NAMALWA (cell line): ENCODE measurements at places on chromosomes 6 and 20.

DNA sequence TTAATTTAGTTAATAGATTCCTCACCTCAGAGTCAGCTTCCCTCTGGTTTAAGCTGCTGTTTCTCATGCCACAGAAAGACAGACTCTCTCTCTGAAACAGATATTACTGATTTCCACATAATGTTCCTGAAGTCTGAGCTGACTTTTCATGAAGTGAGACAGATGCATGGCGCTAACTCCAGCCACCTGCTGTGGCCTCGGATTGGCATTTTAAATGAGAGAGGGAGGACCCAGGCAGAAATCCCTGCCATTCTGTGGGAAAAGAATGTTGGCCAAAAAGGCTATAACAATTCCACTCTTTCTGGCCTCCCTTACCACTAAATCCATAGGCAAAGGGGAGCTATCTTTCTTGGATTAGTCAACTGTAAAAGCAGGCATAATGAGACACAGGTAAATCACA lies 354.1 kb upstream of the CDH4 start:
- no peak for DNase-seq

DNA sequence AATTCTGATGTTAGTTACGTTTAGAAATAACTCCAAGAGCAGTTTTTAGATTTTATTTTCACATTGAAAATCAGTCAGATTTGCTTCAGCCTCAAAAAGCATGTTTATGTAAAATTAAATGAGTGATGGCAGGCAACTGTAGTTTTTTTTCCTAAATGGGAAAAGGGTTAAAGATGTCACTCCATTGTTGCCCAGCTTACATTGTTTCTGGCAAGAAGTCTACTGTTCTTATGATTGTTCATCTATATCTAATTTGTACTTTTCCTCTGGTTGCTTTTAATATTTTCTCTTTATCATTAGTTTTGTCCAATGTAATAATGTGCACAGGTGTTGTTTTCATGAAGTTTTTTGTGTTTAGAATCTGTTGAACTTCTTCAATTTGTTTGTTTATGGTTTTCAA lies 6.7 kb upstream of the TTK start:
- no peak for DNase-seq

DNA sequence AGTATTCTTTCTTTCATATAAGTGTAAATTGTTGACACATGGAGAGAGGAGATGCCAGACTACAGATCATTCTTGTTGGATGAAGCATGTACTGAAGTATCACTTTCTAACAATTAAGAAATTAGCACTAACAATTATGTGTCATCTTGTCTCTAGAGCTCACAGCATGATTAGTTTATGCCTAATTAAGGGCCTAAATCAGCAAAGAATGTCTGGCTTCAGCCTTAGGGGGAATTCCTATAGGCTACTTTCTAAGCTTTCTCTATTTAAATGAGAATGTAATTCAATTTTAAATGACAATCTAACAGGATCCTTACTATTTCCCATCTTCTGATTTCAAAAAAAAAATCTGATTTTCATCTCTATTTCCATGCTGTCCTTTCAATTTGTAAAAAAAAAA lies 371.0 kb downstream of the EPHA7 start:
- DNase-seq, result no peak

GRCh38 chr6:1382331-1382882 lies 7.0 kb upstream of the FOXF2 start:
- DNase-seq, result no peak

DNA sequence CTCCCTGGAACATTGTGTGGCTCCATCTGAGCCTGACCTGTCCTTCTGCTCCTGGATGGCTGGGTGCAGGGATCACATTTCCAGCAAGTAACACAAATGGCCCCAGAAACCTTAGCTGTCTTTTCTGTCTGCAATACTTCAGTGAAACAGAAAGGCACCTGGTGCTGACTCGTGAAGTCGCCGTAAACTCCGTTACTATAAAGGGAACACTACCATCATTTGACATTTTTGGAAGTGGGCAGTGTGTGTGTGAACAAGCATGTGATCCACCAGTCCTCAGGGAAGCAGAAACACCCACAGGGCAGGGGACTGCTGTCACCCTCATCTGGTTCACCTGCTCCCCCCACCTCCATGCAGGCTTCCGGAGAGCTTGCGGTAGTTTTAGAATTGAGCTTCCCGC lies 23.9 kb downstream of the SERPINB6 start:
- DNase-seq, result no peak

GRCh38 chr20:64011366-64011779 lies 24.6 kb upstream of the C20orf204 start:
- DNase-seq, result no peak

DNA sequence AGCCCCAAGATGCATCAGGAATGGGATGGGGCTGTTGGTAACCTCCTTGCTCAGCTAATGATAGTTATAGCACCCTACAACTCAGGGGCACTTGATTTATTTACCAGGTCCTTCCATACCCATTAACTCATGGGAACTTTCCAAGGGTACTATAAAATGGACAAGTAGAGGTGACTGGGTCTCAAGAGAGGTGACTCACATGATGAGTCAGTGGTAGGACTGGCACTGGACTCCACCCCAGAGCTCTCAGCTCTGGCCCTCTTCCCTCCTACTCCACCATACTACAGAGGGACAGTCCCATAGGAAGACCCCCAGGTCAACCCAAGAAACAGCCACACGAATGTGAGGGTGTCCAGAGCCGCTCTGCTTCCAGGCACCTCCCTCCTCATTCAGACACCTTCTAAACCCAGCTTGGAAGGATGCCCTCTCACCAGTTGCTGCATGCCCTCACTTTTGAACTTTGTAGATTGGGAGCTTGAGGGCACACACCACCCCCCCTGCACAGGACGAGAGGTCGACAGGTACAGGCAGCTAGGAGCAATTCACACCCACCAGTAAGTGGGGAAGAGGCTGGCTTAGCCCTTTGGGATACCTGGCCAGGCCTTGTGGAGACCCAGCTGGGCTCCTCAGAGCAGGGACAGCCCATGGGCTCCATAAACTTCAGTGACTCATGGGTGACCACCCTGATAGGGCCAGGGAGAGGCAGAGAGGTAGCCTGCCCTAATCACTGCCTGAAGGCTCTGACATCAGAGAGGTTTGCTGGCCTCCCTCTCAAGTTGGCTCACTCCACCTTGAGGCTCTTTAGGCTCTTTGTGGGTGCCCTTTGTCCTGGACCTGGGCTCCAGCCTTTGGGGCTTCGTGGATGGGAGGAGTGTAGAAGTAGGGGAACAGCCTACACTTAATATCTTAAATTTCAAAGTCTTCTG lies 81.6 kb upstream of the MLN start:
- DNase-seq, result no peak

GRCh38 chr6:114323784-114324183 lies 19.0 kb downstream of the HS3ST5 start:
- no peak for DNase-seq

GRCh38 chr6:39430871-39431523 lies 108.5 kb upstream of the KCNK16 start:
- DNase-seq, result no peak

DNA sequence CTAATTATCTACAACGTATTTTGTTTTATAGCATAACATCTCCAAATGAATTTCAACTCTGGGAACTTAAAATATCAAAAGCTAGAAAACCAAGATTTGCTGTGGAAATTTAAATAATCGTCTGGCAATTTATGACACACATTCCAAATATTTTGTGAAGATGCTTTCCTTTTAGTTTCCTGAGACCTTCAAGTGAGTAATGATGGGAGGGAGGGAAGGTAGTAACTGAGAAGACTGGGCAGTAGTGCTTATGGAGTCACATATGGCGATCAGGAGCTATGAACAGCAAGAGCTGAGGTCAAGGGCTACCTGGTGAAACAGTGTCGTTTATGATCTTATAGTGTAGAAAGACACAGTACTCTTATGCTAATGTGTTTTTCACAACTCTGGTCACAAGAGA lies 178.2 kb upstream of the THEMIS start:
- no peak for DNase-seq

- no peak for DNase-seq
Observed at GRCh38 chr6:33192105-33192646, at the start of gene COL11A2. Gene COL11A2, minus strand, starts transcription at chr6:33192467. Its CDS starts 227 bp downstream, at chr6:33192240.

DNA sequence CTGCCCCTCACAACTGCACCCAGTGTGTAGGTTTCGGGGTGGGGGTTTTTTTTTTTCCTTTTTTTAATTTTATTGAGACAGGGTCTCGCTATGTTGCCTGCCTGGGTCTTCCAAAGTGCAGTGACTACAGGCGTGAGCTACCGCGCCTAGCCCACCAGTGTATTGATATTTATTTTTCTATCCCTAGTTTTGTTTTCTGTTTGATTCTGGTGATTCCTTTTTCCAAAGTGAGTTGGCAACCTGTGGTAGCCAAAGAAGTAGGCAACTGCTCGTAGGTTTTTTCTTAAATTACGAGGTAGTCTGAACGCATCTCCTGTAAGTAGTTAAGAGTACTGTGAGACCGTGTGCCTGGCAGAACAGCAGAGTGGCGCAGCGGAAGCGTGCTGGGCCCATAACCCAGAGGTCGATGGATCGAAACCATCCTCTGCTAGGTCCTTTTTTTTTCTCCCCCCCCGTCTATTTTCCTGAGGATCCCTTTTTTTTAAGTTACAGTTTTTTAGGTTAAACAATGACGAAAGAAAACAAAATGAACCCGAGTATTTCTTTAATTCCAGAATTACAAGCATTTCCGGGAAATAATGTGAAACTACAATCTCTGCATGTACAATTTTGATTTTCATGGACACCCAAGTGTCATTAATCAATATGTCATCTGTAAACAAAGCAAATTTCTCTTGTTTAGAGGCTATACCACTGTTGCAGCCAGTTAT lies 78.7 kb upstream of the BTN3A2 start:
- DNase-seq, result peak; percentile 81

DNA sequence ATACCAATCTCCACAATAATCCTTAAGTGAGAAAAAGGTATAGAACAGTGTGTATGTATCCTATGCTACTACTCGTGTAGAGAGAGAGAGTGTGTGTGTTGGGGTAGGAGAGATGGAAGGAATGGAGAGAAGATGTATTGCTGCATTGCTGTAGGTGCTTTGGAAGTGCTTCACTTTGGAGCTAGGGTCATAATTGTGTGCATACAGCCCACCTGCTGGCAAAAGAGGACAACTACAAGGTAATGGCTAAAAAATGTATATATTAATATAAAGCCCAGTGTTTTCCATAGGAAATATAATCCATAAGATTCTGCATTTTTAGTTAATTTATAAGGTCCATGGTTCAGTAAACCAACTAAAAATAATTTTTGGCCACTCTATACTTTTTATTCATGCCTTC lies 36.1 kb downstream of the SERAC1 start:
- DNase-seq, result peak; percentile 65

DNA sequence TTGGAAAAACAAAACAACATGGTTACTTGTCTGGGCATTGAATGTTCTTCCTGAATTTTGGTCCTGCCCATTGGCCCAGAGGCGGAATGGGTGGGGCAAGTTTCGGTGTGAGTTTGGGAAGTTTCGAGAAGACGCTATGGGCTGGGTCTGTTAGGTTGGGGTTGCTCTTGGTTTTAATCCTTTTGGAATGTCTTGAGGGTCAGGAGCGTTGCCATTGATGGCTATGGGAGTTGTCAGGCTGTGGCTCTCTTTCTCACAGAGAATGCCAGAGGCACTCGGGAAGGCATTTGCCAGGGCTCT lies 135.0 kb downstream of the LRRC1 start:
- no peak for DNase-seq
